Stimulated activated CD8-positive, alpha-beta memory T cell treated with anti-CD3 and anti-CD28 coated beads, Interleukin-15, amount 100 ng/mL, for 24 hours (primary cell): ENCODE measurements at places on chromosomes 7 and 10.

GRCh38 chr10:58140691-58141347, 126.9 kb downstream of the IPMK start:
- DNase-seq, result no peak

GRCh38 chr10:106167946-106168345, 996.6 kb downstream of the SORCS1 start:
- DNase-seq, result no peak

DNA sequence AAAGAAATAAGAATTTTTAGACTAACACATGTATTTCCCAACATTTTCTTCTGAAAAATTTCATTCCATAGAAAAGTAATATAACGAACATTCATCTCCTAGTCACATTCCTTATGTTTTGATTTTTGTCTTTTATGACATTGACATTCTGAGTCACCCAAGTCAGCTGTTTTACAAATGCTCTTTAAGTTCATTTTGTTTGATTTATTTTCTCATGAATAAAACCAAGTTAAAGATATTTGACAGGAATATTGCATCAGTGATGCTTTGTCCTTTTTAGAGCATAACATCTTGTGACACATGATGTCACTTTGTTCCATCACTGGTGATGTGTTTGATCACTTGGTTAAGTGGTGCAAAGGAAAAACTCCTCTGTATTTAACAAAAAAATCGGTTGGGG, 48.4 kb downstream of the HGF start:
- no peak for DNase-seq

GRCh38 chr7:1569440-1569832, 396 bp downstream of the PSMG3 start:
- no peak for DNase-seq

GRCh38 chr7:116316838-116317628, 106.7 kb downstream of the TES start:
- no peak for DNase-seq

- DNase-seq, result no peak
Observed at GRCh38 chr7:3140834-3141233, 97.2 kb upstream of the CARD11 start.

GRCh38 chr10:126905776-126906703, 812 bp downstream of the DOCK1 start:
- no peak for DNase-seq

- no peak for DNase-seq
Observed at GRCh38 chr7:150439967-150440366, 10.5 kb upstream of the GIMAP8 start.

DNA sequence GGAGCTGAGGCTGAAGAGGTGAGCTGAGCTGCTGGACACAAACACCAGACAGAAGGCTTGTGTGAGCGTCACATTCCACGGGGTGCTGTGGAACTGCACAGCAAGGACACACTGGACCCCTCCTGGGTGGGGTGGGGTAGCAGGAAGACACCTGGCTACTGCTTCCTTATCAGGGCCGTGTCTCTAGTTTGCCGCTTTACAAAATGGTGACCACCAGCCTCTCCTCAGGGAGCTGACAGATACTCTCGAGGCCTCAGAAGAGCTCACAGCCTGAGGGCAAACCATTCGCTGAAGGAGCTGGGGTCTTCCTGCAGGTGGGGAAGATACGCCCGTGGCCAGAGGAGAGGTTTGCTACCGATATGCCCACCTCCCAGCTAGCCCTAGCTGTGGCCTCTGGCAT, 461.9 kb downstream of the PLXNA4 start:
- no peak for DNase-seq
